ENCODE measurements at places on chromosomes 1 and 21. TPM values are rescaled to one million over a fixed set of nuclear protein-coding genes. Genes with fewer than 3 reads are reported as not detected.

DNA sequence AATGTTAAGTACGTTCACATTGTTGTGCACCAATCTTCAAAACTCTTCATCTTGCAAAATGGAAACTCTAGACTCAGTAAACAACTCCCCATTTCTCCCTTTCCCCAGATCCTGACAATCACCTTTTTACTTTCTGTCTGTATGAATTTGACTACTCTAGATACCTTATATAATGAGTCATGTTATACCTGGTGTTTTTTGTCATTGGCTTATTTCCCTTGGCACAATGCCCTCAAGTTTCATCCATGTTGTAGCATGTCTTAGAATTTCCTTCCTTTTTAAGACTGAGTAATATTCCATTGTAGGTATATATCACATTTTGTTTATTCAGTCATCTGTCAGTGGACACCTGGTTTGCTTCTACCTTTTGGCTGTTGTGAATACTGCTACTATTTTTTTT is 399.5 kb downstream of the LMO4 start:
- no peak for DNase-seq

The NR1I3 gene
- polyA plus RNA-seq: 2.8 TPM

GRCh38 chr21:30408782-30409494 is 13.1 kb downstream of the KRTAP13-1 start:
- peak; percentile 27 for DNase-seq

The SPTA1 gene
- polyA plus RNA-seq: 2.6 TPM

The ABL2 gene
- polyA plus RNA-seq: 8.3 TPM

DNA sequence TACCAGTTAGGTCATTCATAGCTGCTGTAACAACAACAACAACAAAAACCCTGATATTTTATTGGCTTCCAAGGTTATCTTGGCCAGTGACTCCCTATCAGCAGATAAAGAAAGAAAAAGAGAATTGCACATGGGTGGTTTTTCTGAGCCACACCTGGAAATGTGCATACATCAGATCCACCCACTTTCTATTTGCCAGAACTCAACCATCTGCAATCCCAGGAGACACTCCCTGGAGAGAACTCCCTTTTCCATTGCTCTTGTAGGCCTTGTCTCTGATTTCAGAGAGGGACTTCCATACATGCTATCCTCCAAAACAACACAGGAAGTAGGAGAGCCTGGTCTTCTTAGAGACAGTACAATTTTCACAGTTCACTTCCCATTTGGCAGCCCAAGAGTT is 74.9 kb upstream of the ZC3H11B start:
- no peak for DNase-seq

The FCRL4 gene
- not detected for polyA plus RNA-seq

The CHD1L gene
- 65.6 TPM for polyA plus RNA-seq

- no peak for DNase-seq
Observed at GRCh38 chr1:147167365-147167764, 4.9 kb downstream of the PRKAB2 start.

GRCh38 chr21:31731056-31731856 is 662 bp downstream of the SCAF4 start:
- DNase-seq: peak; percentile 39

The VANGL2 gene
- 33.2 TPM for polyA plus RNA-seq

DNA sequence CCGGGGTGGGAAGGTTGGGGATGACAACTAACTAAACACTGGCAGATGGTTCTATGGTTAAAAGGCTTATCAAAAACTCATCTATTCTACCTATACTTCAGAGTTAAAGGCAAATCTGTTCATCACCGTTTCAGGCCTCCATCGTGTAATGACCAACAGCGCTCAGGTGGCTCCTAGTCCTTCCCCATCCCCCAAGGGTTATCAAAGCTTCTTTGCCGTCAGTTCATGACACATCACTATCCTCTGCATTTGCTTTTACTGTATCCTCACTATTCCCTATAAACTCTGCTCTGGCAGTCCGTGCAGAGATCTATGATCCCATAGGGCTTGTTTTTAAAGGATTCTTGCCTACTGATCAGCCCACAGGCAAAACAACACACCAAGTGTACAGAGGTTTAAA is 8.2 kb downstream of the HMGN1 start:
- no peak for DNase-seq

GRCh38 chr21:34790834-34791233 is 122.0 kb downstream of the CLIC6 start:
- DNase-seq: no peak

The LCE6A gene
- polyA plus RNA-seq: not detected

The OTUD3 gene
- polyA plus RNA-seq: 33.7 TPM

The TMEM81 gene
- polyA plus RNA-seq: 3.7 TPM

- no peak for DNase-seq
Observed at GRCh38 chr21:42466700-42467099, 29.3 kb downstream of the RSPH1 start.

The PM20D1 gene
- 1.5 TPM for polyA plus RNA-seq

- DNase-seq: no peak
Observed at GRCh38 chr1:89557445-89557825, 32.8 kb downstream of the LRRC8B start.

GRCh38 chr1:179803918-179804317 is 60.8 kb downstream of the FAM163A start:
- DNase-seq: no peak

Data from renal pelvis (tissue), 12 donors.